ENCODE measurements at places on chromosomes 4 and X.

GRCh38 chrX:135009838-135010237 is 12.5 kb downstream of the RTL8B start:
- no peak for DNase-seq

DNA sequence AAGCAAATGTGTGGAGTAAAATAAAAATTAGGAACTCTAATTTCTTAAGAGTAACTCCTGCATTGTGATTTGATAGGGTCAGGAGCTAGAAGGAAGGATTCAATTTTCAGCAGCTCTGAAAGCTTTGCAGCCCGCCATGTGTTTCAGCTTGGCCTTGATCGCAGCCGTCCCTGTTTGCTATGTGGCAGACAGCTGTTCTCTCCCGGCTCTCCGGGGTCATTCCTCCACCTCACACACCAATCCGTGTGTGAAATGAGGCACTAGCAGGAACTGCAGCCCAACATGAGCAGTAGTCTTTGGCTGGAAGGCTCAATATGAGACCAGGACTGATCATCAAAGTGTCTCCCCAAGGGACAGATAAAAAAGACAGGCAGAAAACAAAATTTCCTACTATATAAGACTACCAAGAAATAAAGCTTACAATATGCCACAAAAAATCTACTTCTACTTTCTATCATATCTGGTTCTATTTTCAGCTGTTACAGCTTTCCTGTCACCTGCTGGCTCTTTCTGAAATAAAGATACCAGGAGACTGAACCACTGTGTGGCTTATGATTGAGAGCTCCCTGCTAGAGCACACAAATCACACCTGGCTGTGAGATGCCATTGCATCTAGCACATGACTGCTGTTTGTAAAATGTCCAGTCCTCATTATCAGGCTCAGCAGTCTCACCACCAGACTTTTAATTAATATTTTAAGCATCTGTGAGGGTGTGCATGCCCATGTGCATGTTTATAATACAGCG is 44.1 kb upstream of the SEC24B start:
- DNase-seq, result no peak

DNA sequence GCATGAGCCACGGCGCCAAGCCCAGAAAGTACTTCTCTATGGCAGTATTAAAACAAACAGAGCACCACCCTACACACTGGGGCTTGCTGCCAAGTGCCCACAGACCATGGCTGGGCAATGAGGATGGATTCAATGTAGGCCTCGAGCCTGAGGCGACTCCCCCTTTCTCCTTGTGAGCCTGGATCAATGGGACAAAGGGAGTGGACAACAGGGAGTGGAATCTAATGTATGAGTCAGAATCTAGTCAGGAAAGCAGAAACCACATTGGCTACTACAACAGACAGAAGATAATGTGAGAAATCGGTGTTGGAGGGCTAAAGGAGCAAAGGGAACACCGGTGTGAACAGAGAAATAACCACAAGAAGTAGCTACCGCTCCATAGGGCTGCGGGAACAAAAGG is 37.7 kb upstream of the OCIAD2 start:
- DNase-seq, result peak; percentile 9

DNA sequence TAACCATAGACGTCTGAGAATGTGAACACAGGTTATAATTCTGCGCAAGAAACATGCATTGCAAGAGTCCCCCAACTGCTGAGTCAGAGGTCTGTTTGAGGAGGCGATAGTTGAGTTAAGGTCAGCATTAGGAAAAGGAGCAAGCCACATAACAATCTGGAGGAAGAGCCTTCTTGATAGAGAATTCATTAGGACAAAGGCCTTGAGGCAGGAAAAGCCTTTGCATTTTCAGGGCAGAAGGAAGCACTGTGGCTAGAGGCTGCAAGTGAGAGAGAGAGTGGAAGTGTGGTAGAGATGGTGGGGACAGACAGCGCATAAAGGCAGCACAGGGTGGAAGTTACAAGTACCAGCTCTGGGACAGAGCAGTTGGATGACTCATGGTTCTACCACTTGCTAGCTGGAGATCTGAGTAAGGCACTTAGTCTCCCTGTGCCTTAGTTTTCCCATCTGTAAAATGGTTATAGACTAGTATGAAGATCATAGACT is 125.8 kb upstream of the LNX1 start:
- no peak for DNase-seq

GRCh38 chrX:40012868-40013265 is 84.9 kb downstream of the BCOR start:
- DNase-seq, result peak; percentile 67

GRCh38 chr4:41745292-41746024 is 3.1 kb downstream of the PHOX2B start:
- DNase-seq, result no peak
